ENCODE measurements at places on chromosomes 11 and 22. TPM values are rescaled to one million over a fixed set of nuclear protein-coding genes. Genes with fewer than 3 reads are reported as not detected.

Gene KCNK4
- 0.98 TPM for total RNA-seq

Gene TSGA10IP
- total RNA-seq: not detected

Gene RAG2
- total RNA-seq: not detected

Gene BIK
- not detected for total RNA-seq

Gene MS4A6E
- 3.4 TPM for total RNA-seq

Gene FOSL1
- total RNA-seq: 20.9 TPM

Gene RPS19BP1
- total RNA-seq: 107 TPM

Gene ELMOD1
- not detected for total RNA-seq

All from vagina (tissue), 2 donors.